ENCODE measurements at places on chromosomes 4 and X. TPM values are rescaled to one million over a fixed set of nuclear protein-coding genes. Genes with fewer than 3 reads are reported as not detected.

Gene TREX2
- total RNA-seq: 1.2 TPM

Gene CLDN22
- total RNA-seq: not detected

DNA sequence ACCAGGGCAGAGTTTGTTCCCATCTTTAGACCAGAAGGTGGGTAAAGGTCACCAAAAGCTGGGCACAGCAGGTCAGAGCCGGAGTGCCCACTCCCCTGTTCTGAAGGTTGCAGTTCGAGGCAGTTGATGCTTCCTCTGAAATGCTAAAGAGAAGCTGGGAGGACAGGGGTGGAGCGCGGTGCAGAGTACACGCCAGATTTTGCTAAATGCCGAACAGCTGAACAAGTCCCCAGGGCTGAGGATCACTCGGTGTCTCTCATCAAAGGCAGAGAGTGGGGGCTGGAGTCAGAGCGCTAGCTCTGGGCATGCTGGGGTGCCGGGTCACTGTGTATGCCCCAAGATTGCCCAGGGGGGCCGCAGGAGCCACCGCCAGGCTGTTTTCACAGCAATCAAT is 197.0 kb downstream of the BCOR start:
- H3K4me1 ChIP-seq: peaks cover 16% of the 10 kb centered on the region
- no peak for DNase-seq
- H3K27ac ChIP-seq: no peak overlapping the region
- no peak overlapping the region for H3K4me3 ChIP-seq
- no peaks in the 10 kb centered on the region for H3K36me3 ChIP-seq

Gene NXF2B
- total RNA-seq: not detected

Gene ITM2A
- 99.5 TPM for total RNA-seq

DNA sequence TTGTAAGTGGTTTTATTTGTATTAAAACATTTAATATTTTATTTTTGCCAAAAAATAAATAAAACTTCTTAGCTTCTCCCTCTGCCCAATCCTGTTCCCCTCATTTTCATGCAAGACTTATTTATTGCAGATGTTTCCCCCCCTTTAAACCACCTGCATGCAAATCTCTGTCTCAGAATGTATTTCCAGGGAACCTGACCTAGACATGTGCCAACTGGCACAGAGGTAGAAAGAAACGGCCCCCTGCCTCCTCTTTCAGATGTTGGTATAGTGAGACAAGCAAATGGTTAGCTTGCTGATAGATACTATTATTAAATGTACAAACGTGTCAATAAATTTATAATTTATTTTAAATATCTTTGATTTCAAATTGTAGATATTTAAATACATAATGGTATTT is 47.1 kb downstream of the KLF3 start:
- DNase-seq: no peak
- H3K27ac ChIP-seq: no peak overlapping the region
- no peaks in the 10 kb centered on the region for H3K27me3 ChIP-seq
- peaks cover 4% of the 10 kb centered on the region for H3K4me1 ChIP-seq

Gene SAGE1
- total RNA-seq: not detected

DNA sequence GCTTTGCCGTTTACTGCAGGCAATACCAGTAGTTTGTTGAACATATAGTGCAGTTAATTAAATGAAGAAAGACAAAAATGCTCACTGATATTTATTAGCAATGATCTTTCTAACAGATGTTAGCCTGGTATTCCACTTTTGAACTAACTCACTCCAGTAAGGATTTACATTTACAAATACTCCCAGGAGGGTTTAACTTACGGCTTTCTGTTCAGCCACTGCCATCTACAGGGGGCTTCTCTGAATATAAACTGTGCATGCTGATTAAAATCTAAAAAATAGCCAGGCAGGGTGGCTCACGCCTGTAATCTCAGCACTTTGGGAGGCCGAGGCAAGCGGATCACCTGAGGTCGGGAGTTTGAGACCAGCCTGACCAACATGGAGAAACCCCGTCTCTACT is 2.2 kb upstream of the SRD5A3 start:
- H3K4me3 ChIP-seq: no peak overlapping the region
- H3K36me3 ChIP-seq: no peaks in the 10 kb centered on the region
- H3K27me3 ChIP-seq: no peaks in the 10 kb centered on the region
- H3K27ac ChIP-seq: no peak overlapping the region
- peaks cover 20% of the 10 kb centered on the region for H3K4me1 ChIP-seq

Gene DSPP
- total RNA-seq: not detected

GRCh38 chr4:106451091-106451490 is 82.5 kb upstream of the GIMD1 start:
- H3K4me1 ChIP-seq: no peaks in the 10 kb centered on the region
- H3K27me3 ChIP-seq: peaks cover 9% of the 10 kb centered on the region
- no peaks in the 10 kb centered on the region for H3K36me3 ChIP-seq
- no peak for DNase-seq
- H3K4me3 ChIP-seq: no peak overlapping the region
- no peak overlapping the region for H3K27ac ChIP-seq

Gene PAK3
- 0.55 TPM for total RNA-seq

DNA sequence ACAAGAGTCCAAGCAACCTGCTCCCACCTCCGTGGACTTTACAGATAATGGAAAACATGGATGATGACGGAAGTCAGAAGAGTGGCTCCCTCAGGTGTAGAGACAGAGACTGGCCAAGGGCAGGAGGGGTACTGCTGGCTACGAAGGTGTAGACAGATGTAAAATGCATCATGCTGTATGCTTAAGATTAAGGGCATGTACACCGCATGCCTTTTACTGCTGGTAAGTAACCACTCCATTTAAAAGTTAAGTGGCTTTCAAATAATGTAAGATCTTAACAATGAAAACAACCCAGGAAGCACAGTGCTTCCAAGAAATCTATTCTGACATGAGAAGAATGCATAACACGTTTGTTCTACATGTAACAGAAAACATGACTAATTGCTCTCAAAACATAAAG is 76.9 kb upstream of the FAM9B start:
- no peak for DNase-seq
- H3K27ac ChIP-seq: no peak overlapping the region
- H3K4me1 ChIP-seq: peaks cover 12% of the 10 kb centered on the region
- H3K27me3 ChIP-seq: no peaks in the 10 kb centered on the region

GRCh38 chr4:150423074-150423473 is 158.9 kb upstream of the MAB21L2 start:
- no peaks in the 10 kb centered on the region for H3K27me3 ChIP-seq
- no peak overlapping the region for H3K4me3 ChIP-seq
- DNase-seq: no peak
- peaks cover 12% of the 10 kb centered on the region for H3K36me3 ChIP-seq
